ENCODE measurements at places on chromosomes 1 and 21. TPM values are rescaled to one million over a fixed set of nuclear protein-coding genes. Genes with fewer than 3 reads are reported as not detected.

CDC42BPA gene
- 33.5 TPM for total RNA-seq

TTC3 gene
- 62.1 TPM for total RNA-seq

GRCh38 chr1:192564099-192564498 is 11.5 kb upstream of the RGS1 start:
- DNase-seq: no peak

- DNase-seq: no peak
Observed at GRCh38 chr1:188170935-188171334, 1342.2 kb downstream of the PLA2G4A start.

DNA sequence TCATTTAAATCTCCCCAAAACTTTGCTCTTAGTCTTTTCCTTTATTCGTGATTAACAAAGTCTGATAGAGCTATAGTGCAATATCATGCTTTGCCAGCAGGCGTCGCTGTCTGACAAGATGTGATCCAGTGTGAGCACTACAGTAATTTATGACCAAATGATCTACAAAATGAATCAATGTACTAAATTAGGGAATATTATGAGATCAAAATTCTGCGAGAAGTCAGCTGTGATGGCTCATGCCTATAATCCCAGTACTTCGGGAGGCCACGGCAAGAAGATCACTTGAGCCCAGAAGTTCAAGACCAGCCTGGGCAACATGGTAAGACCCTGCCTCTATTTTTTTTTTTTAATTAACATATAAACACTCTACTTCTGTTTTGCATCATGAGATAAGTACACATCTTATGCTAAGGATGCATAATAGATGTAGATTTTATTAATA is 3.6 kb upstream of the SPSB1 start:
- DNase-seq: no peak

- no peak for DNase-seq
Observed at GRCh38 chr1:206823727-206824126, 41.7 kb upstream of the IL20 start.

- DNase-seq: no peak
Observed at GRCh38 chr1:97745912-97746311, 174.9 kb downstream of the DPYD start.

GRCh38 chr1:15053153-15053552 is 100.4 kb upstream of the TMEM51 start:
- DNase-seq: no peak

SPATA17 gene
- total RNA-seq: 0.78 TPM

All from cardiac septum (tissue), 1 donor.